ENCODE measurements at places on chromosomes 12 and 14.

DNA sequence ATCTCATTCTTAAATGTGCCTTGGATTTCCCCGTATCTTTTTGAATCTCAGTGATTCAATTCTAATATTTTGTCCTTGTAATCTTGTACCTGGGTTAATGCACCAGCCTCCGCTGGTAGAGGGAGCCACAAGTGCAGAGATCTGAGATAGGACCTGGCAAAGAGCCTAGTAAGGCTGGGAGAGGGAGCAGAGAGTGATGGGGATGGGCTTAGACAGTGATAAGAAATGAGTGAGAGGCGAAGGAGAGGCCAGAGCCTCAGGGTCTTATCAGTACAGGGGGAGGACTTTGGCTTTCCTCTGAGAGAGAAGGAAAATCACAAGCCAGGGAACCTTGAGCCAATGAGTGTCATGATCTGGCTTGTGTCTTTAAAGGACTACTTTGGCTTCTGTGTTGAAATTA is 30.5 kb upstream of the LMNTD1 start:
- DNase-seq: no peak

- DNase-seq: no peak
These were observed 462.6 kb downstream of the NPAS3 start for GRCh38 chr14:33401311-33401710.

GRCh38 chr12:131311764-131312163 is 358.1 kb downstream of the ADGRD1 start:
- DNase-seq: no peak

DNA sequence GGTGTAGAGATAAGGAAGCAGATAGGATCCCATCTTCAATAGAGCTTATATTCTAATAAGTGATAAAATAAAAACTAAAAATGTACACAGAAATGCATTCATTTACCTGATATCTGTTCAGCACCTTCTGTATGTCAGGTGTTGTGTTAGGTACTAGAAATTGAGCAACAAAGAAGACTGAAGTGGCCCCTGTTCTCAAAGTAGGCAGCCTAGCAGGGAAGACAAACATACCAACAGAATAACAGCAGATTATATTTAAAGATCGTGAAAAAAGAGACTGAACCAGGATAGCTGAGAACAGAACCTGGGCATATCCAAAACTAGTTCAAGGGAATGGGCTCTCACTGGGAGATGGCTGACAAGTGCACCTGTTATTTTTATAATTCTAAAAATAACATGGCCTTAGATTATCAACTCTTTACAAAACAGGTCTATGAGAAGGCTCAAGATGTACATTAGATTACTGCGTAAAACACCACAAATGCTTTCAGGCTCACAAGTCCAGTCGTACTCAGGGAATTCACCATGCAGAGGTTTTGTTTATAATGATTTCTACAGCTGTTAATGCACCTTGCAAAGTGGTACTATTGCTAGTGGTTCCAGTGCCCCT is 16.4 kb downstream of the ANO6 start:
- no peak for DNase-seq

DNA sequence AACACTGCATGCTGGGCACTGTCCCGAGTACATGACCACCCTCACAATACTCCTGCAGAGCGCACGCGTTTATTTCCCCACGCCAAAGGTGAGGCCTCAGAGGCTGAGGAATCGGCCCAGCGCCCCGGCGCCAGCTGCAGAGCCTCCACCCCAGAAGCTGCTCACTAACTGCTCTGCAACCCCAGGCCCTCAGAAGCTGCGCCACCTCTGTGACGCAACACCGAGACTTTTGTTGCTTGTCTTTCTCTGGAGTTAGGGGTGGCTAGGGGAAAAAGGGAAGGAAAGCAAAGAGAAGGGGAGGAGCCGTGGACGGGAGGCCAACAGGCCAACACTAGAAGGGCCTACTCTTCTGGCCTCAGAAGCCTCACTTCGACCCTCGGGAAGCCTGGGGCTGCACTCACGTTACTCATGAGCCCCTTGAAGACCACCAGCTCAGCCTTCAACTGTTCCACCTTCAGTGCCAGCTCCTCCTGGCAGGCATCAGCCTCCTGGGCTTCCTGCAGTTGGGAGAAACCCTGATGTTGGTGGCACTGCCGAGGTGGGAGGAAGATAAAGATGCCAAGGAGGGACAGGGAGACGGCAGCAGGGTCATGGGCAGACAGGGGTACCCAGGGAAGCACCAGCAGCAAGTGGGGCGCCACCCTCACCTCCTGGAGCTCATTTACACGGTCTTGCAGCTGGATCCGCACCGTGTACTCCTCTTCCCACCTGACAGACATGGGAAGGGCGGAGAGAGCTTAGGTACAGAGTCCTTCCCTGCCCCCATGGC is 5.4 kb downstream of the IFFO1 start:
- DNase-seq: no peak

DNA sequence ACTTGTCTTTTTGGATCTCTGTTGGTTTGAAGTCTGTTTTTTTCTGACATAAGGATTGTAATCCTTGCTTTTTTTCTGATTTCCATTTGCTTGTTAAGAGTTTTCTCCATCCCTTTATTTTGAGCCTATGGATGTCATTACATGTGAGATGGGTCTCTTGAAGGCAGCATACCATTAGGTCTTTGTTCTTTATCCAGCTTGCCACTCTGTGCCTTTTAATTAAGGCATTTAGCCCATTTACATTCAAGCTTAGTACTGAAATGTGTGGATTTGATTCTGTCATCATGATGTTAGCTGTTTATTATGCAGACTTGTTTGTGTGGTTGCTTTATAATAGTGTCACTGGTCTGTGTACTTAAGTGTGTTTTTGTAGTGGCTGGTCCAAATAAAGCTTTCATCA is 100.0 kb downstream of the CCDC91 start:
- DNase-seq: no peak

GRCh38 chr12:91561301-91561957 is 378.8 kb upstream of the DCN start:
- DNase-seq: no peak

DNA sequence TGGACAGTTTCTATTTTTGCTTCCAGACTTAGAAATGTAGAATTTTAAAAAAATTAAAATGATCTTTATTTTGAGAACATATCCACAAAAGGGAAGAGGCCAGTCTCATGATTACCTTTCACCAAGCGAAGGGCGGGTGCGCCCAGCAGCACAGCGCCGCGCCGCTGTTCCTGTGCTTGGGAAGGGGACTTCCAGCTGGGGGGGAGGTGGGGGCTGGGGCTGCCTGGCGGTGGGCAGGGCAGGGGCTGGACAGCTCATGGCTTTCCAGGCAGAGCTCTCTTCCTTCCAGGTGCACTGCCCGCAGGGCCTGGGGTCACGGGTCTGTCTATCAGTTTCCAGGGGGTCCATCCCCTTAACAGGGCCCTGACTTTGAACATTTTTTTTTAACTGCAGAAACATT is 199.9 kb downstream of the TTC7B start:
- DNase-seq: no peak

DNA sequence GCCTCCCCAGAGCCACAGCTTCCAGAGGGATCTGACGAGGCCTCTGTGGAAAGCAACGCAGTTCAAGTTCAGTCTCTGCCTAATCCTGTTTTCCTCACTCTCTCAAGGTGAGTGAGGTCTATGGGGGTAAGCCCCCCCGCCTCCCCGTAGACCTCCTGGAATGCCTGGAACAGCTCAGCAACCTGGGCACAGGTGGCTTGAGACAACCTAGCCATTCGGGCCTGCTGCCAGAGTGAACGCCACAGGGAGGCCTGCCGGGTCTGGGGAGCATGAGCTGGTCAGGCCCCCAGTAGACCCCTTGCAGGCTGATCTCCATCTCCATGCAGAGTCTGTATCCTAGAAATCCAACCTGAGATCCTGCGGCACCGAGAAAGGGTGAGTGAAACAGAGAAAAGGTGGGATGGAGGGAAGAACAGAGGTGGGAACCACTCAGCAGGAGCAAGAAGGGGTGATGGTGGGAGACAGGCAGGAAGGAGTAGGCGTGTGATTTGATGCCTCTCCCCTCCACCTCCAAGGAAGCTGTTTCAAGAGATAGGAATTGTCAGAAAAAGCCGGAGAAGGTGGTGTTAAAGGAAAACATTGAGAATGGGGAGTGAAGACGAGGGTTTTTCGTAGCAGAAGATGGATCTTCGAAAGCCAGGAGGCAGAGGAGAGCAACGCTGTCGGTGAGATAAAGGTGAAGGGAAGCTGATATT is 123.1 kb upstream of the PRMT8 start:
- DNase-seq: no peak

- DNase-seq: no peak
These were observed 1.7 kb upstream of the LRP1 start for GRCh38 chr12:57126561-57126960.

DNA sequence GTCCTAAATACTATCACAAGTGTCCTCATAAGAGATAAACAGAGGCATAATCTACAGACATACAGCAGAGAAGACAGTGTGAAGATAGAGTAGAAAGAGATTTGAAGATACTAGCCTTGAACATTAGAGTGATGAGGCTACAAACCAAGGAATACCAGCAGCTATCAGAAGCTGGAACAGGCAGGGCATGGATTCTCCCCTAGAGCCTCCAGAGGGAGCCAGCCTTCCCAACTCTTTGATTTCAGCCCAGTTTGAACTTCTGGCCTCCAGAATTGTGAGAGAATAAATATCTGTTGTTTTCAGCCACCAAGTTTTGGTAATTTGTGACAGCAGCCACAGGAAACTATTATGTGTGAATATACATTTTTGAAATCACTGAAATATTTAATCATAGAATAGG is 47.2 kb downstream of the CCDC91 start:
- no peak for DNase-seq

GRCh38 chr12:68070957-68071356 is 81.7 kb downstream of the IFNG-AS1 start:
- no peak for DNase-seq

GRCh38 chr12:10331642-10332239 is 24.1 kb downstream of the KLRD1 start:
- peak; percentile 73 for DNase-seq

DNA sequence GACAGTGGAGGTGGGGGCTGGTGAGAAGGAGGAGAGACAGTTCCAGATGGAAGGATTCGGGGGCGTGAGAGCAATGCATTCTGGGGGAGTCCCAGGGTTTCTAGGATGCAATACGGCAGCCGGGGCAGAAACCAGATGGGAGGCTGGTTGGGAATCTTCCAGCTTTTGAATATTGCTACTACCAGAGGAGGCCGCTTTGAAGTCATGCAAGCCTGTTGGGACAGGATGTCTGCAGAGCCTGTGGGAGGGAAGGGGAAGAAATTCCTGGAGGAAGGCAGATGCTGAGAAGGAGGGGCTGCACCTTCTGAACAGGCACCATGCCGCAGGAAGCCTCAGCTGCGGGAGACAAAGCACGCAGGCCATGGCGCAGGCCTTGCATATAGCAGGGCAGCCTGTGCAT is 105.4 kb downstream of the APAF1 start:
- DNase-seq: no peak

DNA sequence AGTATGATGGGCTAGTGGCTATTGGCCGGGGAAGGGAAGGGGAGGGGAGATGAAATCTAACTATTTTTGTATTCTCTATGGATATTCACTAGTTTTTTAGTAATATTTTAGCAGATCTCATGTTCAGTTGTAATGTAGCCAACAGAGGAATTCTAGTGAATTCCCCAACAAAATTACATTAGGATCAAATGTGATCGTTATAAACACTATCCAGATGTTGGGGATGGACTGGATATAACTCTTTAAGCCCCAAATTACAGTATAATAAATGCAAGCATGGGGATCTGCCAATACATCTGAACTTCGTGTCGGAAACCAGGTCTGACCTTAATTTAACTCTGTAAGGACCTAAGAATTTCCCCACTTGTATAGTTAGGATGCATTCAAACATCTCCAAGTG is 21.5 kb downstream of the LLPH start:
- DNase-seq: no peak

GRCh38 chr14:95675486-95675885 is 10.7 kb upstream of the TCL1B start:
- DNase-seq: no peak

- DNase-seq: peak; percentile 80
These were observed 90.7 kb downstream of the SINHCAF start for GRCh38 chr12:31234955-31235867.

GRCh38 chr12:82099216-82099615 is 259.0 kb downstream of the CCDC59 start:
- no peak for DNase-seq

GRCh38 chr12:116222358-116222757 is 55.1 kb downstream of the MED13L start:
- peak; percentile 16 for DNase-seq

- DNase-seq: peak; percentile 74
These were observed 8.9 kb downstream of the IKZF4 start for GRCh38 chr12:56029666-56030293.

- no peak for DNase-seq
These were observed 39.0 kb downstream of the CHST11 start for GRCh38 chr12:104495786-104496185.

DNA sequence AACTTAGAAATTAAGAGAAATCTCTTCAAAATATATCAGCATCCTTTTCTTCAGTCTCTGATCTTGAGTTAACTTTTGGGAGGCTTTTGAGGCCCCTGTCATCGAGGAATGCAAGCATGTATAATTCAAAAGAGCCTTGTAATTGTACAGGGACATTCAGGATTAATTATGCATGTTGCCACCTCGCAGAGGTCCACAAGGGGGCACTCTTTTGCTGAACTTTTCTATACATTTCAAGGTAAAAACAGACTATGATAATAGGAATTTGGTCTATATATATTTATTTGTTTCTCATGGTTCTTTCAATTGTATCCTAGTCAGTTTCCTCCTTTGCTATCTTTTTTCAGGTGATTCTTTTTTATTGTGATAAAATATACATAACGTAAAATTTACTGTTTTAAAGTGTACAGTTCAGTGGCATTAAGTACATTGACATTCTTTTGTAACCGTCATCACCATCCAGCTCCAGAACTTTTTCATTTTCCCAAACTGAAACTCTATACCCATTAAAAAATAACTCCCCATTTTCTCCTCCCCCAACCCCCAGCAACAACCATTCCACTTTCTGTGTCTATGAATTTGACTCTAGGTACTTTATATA is 47.0 kb upstream of the SLC2A13 start:
- DNase-seq: peak; percentile 22

DNA sequence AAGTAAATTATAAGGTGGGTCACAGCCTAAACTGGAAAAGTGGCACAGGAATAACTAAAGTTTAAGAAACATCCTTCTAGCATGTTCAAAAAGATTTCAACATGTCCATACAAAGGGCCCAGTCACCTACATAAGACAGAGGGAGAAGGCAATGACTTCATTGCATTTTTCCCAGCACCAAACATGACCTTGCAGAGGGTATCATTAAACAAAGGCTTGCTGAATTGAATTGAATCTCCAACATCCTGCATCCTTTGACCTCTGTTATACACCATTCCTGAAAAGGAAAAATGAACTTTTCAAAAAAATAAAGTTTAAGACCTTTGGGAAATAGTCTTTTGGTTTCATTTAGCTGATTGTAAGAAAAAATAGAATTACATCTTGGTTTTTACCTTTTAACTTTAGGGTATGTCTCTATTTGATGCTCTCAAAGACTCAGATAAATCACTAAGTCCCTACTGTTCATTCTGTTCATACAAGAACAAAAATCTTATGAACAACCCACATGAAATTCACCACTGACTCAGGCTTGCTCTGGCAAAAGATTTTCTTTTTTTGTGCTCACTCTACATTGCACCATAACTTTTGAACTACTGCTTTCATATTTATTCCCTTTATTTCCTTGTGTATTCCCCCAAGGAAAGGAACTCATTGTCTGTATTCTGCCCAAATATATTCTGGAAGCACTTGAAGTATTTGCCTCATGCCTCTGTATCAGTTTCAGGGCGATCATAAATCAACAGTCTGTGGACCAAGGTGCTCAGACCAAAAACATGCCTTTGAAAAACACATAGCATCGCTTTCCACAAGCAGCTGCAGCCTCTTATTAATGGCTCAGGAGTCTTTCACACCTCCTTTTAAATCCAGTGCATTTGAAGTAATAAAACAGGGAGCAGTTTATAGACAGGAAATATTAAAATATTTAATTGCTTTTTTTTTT is 121.7 kb downstream of the DUSP6 start:
- DNase-seq: no peak

GRCh38 chr14:69137416-69137815 is 15.5 kb downstream of the DCAF5 start:
- no peak for DNase-seq
